ENCODE measurements at places on chromosomes 5 and 9.

DNA sequence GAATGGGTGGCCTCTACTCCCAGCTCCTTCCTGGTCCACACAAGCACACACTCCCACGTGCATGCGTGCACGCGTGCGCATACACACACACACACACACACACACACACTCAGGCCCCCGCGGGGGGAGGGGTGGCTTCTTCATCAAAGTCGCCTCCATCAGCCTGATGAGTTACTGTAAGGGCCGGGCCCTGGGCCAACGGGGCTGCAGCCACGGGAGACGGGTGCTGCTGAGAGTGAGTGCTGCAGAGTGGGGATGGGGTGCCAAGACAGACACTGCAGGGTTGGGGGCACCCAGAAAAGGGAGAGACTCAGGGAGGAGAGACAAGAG, 18.1 kb downstream of the CNTFR start:
- DNase-seq: no peak

- DNase-seq: no peak
Measured at GRCh38 chr9:89748831-89749499, 144.2 kb downstream of the GADD45G start.

GRCh38 chr5:136145030-136145429, 12.4 kb downstream of the SMAD5 start:
- no peak for DNase-seq

DNA sequence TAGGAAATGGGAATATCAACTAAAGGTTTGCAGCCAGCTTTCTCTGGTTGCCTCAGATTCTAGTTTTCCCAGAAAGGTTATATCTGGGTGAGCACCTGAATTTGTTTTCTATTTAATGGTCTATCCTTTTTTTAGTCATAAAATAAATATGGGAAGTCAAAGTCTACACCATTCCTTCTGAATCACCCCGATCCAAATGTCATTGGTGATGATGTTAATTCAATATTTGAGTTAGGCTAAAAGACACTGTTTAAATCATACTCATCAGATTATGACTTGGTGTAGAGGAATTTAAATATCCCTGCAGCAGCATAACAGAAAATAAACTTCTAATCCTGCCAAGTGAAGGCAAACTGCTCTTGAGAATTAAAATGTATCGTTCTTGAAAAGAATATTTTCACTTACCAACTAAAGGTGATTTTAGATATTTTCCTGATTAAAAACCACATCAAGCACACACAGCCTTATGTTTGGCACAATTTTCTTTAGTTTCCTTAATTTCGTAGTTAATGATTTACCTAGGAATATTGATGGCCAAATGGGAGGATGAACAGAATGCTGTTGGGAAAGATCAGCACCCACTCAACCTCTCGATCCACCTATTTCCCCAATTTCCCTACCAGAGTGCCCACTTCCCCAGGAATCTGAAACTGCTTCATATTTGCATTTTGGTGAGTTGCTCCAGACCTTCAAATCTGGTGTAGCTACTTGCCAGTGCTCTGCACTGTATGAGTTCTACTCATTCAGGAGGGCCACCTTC, 103.1 kb upstream of the TSLP start:
- DNase-seq: no peak

DNA sequence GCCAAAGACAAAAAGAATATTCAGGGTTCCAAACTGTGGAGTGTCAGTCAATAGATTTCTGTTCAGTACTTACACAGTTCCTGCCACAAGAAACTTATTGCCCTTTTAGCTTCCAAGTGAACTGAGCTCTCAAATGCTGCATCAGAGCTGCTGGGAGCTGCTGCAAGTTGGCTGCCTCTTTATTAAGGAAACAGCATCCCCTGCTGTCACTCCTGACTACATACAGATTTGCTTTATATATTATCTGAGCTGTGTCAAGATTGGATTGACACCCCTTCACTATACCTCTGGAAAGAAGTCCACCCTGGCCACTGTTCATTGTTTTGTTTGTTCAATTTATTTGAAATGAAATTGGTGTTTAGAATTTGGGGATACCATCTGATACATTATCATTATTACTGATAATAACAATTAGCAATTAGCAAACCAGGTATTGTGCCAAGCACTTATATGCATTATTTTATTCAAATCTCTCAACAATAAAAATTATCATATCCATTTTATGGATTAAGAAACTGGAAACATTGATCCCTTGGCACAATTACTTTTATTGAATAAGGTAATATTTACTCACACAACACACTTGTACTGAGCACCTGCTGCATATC, 16.4 kb upstream of the C5orf58 start:
- DNase-seq: peak; percentile 25
